ENCODE measurements at places on chromosomes 5 and 9. TPM values are rescaled to one million over a fixed set of nuclear protein-coding genes. Genes with fewer than 3 reads are reported as not detected.

- no peak for DNase-seq
Measured at GRCh38 chr9:108783731-108784495, 71.9 kb downstream of the ACTL7B start.

GRCh38 chr9:39588500-39589137 is 233.2 kb downstream of the SPATA31A1 start:
- no peak for DNase-seq

Gene LCN2
- 1.1 TPM for polyA plus RNA-seq

DNA sequence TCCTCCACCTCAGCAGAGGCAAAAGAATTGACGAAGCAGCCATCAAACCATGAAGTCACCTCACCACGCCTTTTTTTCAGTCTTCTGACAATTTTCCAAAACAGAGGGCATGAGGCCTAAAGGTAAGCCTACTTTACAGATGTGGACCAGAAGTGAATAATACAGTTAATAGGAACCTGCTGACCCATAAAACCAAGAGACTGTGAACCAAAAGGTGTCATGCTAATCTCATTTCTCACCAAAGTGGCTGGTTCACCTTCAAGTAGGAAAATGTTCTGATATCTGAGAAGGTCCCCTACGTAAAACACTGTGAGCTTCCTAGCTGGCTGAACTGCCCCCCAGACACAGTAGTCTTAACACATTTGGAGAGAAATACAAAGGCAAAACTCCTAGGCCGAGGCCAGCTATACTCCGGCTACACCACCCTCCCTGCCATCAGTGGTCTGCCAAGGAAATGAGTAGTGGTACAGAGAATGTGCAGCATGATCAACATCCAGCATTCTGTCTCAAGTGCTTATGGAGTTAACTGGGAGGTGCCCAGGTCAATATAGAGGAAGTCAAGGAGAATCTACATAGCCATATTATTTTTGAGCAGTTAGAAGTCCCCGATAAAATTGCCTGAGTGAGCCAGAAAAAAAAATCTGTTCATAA is 19.3 kb upstream of the F2RL2 start:
- DNase-seq, result no peak

DNA sequence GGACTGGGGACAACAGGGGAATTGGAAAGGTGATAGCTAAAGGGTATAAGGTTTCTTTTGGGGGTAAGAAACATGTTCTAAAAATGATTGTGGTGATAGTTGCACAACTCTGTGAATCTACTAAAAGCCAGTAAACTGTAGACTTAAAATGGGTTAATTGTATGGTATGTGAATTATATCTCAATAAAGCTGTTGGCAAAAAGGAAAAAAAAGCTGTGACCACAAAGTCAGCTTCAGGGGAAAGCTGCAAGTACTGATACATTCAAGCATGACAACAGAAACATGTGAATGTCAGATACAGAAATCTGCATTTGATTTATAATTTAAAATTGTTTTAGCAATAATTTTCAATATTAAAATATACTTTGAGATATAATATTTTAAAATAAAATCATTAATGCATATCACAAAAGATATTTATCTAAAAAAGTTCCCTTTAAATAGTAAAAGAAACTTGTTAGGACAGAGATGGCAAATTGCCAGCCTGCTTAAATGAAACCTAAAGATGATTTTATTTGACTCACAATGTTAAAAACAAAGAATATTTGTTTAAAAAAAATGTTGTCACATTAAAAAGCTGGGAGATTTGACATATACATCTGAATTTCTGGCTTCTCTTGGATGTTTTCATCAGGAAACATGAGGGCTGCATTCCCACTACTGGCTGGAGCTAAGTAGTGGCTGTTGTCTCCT is 66.0 kb downstream of the TBCA start:
- no peak for DNase-seq

DNA sequence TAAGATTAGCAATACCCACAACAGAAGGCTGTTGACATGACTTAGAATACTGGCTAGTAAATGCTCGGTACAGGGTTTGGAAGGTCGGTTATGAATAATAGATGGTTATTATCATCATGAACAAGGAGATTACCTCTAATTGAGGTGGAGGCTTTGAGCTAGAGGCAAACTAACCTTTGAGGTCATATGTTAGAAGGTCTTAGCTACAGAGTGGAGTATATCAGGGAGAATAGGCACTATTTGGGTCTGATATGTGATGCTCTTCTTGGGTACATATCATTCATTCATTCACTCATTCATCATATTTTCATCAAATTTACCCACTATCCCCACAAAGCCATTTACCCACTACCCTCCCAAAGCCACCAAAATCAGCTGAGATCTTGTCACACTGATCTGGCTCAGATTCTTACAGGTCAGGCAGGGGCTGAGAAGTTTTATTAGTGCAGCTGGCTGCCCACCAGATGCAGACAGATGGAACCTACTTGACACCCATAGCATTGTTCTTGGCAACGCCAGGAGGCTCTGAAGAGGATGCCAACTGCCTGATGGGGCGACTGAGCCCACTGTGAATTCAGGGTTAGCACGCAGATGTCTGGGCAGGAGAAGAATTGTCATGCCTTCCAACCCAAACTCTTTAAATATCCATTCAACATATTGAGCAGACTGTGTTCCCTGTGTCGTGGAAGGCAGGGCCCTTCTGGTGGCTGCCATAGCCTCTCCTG is 90.2 kb upstream of the SH3PXD2B start:
- no peak for DNase-seq

Gene FOXD4L6
- polyA plus RNA-seq, result not detected

DNA sequence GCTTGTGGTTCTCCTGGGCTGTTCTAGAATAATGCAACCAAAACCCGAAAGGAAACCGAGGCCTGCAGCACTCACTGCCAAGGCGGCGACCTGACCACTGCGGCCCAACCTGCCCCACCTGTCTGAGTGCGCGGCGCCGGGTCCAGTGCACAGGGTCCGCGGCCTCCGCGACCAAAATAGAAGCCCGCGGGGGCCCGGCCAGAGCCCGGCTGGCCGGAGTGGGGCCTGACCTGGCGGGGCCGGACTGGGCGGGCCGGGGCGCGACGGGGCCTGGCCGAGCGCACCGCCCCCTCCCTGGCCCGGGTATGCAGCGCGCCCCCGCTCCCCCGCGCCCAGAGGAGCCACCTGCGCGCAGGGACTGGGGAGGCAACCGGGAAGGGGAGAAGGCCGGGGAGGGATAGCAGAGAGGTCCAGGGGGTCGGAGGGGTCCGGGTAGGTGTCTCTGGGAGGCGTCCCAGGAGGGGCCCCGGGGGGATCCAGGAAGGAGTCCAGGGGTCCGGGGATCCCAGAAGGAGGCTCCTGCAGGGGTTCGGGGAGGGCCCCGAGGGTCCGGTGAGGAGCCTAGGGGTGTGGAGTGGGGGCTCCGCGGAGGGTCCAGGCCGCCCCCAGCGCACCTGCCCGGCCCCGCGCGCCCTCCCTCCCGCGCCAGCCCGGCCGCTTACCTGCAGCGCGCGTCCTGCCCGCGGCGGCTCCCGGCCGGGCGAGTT is 503 bp downstream of the SEMA4D start:
- DNase-seq, result no peak

DNA sequence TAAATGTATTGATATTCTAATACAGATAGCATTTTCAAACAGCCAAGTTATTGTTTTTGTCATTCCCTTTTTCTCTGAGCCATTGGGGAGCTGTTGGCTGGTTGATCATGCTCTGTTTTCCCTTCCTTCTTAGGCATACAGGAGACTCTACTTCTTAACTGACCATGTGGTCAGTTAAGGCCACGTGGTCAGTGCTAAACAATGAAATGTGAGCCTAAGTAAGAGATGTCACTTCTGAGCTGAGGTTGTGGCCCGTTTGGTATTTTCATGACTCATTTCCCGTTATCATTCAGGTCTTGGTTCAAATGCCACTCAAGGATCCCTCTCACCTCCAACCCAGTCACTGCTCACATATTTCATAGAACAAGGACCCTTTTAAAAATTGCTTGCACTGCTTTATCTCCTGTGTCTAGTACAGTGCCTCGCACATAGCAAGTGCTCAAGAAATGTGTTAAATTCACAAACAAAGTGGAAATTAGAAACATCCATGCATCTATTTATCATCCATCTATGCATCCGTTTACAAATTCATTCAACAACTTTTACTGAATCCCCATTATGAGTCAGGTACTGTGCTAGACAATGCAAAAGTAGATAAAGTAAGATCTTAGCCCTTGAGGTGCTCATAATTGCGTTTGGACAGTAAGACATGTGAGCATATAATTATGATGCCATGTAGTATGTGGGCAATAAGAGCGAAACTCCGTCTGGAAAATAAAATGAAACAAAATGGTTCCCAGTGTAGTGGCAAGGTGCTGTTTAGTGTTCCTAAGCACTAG is 50.7 kb downstream of the ARRDC3 start:
- no peak for DNase-seq

DNA sequence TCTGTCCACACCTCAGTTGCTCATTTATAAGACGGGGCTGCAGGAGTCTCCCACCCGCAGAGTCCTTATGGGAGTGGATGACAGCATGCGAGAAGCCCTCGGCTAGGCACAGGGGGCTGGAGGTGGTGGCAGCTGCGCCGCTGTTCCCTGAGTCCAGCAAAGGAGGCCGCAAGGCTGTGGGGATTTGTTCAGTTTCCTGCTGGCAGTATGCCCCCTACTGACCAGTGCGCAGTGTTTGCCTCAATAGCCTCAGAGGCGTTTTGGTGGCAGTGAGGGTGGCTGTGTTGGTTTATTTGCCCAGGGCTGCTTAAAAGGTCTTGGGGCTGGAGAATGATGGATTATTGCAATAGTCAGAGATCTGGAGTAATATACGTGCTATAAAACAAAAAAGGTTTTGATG is 176.3 kb upstream of the OTULINL start:
- no peak for DNase-seq

DNA sequence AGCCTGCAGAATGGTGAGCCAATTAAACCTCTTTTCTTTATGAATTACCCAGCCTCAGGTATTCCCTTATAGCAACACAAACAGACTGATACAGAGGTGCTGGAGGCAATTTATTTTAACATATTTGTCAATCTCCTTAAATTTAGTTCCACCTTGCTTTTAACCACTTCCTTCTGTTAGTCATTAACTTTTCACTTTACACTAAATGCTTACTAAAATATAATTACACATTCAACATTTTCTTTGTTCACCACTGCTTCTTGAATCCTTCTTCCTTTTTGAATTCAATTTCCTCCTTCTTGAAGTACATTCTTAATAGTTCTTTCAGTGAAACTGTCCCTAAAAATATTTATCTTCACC is 39.4 kb downstream of the LYRM7 start:
- DNase-seq, result no peak

DNA sequence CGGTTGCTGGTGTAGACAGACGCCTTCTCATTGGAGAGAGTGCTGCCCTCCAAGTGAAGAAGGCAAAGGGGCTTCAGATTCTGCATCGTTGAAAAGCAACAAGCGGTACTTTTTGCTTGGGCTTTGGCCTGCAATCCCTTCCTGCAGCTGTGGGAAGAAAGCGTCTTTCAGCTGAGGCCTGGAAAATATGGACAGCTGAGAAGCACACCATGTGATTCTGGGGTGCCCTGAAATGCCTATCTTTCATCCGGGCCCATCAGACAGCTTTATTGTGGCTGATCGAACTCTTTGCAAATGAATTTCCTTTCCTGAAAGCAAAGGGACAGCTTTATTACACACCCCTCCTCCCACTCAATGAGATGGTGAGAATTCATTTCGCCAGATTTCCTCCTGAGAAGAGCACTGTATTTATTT is 74.0 kb downstream of the NSG2 start:
- DNase-seq, result no peak

GRCh38 chr5:78598973-78599372 is 49.6 kb downstream of the LHFPL2 start:
- no peak for DNase-seq

DNA sequence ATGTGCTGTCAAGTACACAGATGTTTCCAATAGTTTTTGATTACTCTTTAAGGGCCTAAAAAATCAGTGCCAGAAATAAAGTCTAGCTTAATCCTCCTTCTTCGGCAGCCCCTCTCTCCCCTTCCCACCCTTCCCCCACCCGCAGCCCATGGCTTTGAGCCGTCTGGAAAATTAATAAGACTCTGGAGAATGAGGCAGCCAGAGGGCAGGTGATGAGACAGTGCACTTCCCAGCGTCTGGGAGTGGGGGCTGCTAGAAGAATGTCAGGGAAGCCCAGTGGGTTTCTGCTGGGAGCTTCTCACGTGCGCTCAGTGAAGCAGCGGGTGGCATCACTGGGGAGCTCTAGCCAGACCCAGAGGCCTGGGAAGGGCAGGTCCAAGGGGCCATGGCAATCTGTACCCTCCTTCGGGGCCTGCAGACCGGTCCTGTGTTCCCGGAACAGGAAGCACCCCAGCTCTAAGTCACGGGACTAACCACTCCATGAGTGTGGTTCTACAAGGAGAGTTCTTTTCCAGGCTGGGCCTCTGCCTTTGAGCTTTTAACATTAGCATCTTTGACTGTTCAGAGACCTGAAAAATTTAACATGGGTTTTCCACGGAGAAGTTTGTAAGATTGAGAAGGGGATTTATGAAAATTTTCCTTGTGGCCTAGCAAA is 164.8 kb upstream of the OTULINL start:
- no peak for DNase-seq

- no peak for DNase-seq
Measured at GRCh38 chr5:122612901-122613300, 162.0 kb upstream of the SNX2 start.

Gene BHMT2
- polyA plus RNA-seq, result 3.0 TPM

DNA sequence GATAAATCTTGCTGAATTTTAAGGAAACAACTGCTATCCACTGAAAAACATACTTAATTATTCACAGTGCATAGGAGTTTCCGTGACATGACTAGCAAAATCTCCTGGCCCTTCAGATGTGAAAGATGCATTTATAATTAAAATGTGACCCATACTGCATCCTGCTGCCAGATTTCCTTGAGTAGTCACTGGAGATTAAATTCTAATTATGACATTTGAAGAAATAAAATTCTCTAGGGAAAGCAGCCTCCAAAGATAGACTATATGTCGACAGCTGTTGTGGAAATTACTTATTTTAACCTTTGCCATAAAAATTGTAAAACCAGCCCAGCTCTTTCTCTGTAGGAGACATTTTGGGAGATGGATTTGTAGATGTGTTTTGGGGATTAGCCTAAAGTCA is 193.6 kb upstream of the SMC2 start:
- peak; percentile 5 for DNase-seq

GRCh38 chr5:172724242-172725183 is 46.5 kb downstream of the DUSP1 start:
- DNase-seq, result no peak
